ENCODE measurements at places on chromosomes 13 and 19. TPM values are rescaled to one million over a fixed set of nuclear protein-coding genes. Genes with fewer than 3 reads are reported as not detected.

The CEACAM4 gene
- not detected for polyA plus RNA-seq

The SIGLEC5 gene
- 0.32 TPM for polyA plus RNA-seq

The CYP4F2 gene
- not detected for polyA plus RNA-seq

The NR2F6 gene
- 20.6 TPM for polyA plus RNA-seq

The ZNF730 gene
- 4.4 TPM for polyA plus RNA-seq

The FFAR3 gene
- polyA plus RNA-seq = not detected

The NPHS1 gene
- polyA plus RNA-seq = not detected

The SYT3 gene
- not detected for polyA plus RNA-seq

The CASP14 gene
- polyA plus RNA-seq = 3.4 TPM

The KLK6 gene
- polyA plus RNA-seq = 0.22 TPM

The ZNF284 gene
- polyA plus RNA-seq = 2.2 TPM

The ZNF486 gene
- polyA plus RNA-seq = 6.7 TPM

The NLRP9 gene
- polyA plus RNA-seq = not detected
